ENCODE measurements at places on chromosomes 13 and 19.

DNA sequence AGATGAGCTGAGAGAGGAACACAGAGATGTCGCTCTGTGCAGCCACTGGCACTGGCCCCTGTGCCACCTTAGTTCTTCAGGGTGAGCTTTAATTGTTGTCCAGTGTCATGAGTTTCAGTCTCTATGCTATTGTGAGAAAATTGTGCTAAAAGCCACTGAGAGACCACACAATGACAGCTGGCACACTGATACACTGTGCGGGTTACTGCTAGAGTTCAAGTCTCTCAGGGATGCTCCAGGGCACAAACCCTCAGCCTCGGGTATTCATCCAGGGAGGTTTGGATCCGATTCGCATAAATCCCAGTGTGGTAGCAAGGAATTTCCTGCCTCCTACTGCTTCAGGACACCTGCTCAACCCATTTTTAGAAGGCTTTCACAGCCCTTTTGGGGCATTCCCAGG lies 68.1 kb upstream of the EDNRB start:
- DNase-seq: no peak

DNA sequence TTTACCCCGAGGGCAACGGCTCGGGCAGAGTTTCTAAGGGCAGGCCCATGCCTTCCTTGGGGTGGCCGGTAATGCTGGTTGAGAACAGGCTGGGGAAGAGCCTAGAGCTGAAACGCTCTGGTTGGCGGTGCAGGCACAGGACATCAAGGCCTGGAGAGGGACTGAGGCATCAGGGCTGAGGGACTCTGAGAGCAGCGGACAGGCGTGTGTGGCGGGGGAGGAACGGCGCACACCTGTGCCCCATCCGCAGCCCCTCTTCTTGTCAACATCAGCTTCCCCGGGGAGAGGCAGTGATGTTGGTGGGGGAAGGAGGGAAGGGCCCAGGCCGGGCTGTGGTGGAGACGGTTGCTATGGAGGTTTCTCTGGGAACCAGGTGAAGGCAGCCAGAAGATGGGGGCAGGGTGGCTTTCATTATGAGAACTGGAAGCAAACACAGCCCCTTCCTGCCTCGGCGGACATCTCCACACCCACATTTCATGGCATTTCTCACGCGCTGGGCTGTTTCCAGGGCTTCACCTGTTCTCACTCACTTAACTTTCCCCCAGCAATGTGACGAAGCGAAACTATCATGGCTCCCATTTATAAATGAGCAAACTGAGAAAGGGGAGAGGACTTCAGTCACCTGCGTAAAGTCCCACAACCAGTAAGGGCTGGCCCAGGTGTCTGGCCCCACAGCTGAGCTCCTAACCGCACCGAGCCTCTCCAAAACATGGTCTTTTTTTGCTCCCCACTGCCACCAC lies 8.2 kb upstream of the ATF5 start:
- no peak for DNase-seq

- DNase-seq: no peak
Measured at GRCh38 chr19:6772866-6773322, 386 bp downstream of the VAV1 start.

DNA sequence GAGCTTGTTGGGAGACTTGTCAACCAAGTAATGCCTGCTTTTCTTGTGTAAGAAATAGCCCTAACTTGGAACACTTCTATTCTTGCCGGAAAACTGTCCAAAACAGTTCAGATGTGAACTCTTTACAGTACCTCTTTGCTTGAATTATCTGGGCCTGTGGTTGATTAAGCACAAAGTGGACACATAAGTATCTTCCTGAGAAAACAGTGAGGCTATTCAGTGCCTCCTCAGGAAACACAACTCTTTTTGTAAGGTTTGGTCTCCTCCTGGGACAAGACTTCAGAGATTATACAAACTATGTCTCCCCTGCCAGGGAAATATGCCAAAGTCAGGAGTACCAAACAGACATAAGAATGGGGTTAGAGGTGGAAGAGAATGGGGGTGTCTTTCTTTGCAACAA lies 127.7 kb downstream of the LACC1 start:
- DNase-seq: no peak

DNA sequence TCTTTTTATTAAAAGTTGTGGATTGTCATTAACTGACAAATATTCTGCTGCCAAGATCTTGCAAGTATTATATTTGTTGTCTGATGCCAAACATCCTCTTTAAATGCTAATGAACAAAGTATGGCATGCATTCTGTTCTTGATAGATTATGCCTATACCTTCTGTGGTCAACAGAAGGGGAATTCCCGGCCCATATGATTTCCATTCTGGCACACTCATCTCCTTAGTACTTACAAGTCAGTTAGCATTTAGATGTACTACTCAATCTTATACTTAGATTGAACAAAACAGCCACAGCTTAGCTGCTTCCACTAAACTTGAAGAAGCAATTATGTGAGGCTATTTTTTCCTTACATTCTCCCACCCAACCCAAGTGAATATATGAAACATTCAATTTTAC lies 246.1 kb upstream of the DACH1 start:
- no peak for DNase-seq

- peak; percentile 72 for DNase-seq
Measured at GRCh38 chr19:42201489-42202289, 15.8 kb downstream of the DEDD2 start.

DNA sequence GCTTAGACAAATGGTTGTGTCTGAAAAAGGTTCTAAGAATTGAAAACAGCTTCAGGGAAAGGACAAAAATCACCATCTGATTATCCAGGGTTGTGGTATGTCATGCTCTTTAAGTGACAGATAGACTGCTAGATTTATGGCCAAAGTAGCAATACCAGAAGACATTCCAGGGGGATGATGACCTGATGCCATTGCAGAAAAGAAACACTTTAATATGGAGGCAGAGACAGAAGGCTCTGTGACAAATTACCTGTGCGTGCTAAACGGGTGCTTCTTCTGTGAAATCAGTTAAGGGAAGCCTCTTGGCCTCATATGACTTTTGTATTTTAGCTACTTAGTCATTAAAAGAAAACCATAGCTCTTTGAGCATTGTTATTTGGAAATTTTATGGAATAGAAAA lies 144.3 kb upstream of the RNF113B start:
- no peak for DNase-seq

- DNase-seq: no peak
Measured at GRCh38 chr13:41291246-41291645, 19.8 kb upstream of the NAA16 start.

- no peak for DNase-seq
Measured at GRCh38 chr13:101536079-101536478, 83.6 kb downstream of the ITGBL1 start.

- no peak for DNase-seq
Measured at GRCh38 chr13:30877335-30877734, 28.7 kb upstream of the MEDAG start.

DNA sequence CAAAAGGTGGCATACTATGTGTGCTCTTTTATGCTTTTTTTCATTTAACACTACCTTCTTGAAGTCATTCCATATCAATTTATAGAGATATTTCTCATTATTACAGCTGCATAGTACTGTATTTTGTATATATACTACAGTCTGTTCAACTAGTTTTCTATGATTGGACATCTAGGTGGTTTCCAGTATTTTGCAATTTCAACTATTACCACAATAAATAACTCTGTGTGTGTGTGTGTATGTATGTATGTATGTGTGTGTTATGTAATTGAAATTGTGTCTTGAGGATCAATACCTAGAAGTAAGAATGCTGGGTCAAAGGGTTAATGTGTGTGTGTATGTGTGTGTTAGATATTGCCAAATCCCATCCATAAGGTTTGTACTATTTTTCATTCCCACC lies 7.0 kb downstream of the LPAR6 start:
- no peak for DNase-seq

DNA sequence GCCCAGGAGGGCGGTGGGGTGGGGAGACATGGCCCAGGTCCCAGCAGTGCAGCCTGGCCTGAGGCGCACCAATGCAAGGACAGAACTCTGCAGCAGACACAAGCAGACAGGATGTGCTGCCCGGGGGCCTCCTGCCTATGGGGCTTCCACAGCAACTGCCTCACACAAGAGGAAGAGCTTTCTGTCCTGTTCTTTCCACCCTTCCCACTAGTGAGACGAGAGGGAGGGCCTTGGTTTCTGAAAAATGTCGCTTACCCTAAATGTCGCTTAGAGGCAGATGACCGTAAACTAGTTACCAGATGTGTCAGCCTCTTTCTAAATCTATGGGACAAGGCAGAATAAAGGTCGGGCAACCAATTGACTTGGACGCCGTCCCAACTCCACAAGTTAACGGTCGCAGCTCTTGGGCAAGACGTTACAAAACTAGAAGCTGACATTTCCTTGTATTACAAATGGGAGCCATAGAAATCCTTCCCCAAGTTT lies at the start of gene LAIR1:
LAIR1 (minus strand) TSS at position 157 of the 483 bp plus-strand sequence; CDS start at position 30, 127 bp downstream.
- peak; percentile 50 for DNase-seq

Measured in T-helper 2 cell (primary cell).